ENCODE measurements at places on chromosomes 5 and 9. TPM values are rescaled to one million over a fixed set of nuclear protein-coding genes. Genes with fewer than 3 reads are reported as not detected.

DNA sequence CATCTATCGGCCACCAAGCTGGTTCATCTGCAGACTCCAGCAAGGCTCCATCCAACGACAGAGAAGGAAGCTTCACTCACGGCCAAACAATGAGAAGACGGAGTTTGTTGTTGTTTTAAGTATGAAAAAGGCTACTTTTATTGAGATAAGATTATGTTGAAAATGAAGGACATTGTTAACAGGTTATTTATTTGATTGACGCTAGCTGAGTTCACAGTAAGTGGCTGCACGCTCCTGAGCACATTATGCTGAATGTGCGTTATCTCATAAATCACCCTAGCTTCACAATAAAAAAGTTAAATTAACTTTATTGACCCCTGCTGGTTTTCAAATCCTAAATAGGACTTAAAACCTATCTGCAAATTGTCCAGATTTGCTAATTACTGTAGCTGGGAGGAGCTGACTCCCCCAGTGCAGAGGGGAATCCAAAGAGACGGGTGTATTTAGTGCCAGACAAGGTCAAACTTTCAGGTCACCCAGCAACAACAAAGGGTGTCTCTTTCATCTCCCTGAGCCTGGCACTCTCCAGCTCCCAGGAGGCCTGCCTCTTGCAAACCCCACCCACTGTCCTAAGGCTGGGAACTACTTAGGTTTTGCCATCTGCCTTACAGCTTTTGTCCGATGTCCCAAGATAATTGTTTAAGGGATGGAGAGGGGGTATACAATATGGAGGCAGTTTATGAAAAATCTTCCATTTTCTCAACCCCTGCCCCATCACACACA, 129.2 kb downstream of the ZDHHC21 start:
- DNase-seq = no peak

- DNase-seq = no peak
Observed at GRCh38 chr5:42506662-42507061, 83.4 kb downstream of the GHR start.

DNA sequence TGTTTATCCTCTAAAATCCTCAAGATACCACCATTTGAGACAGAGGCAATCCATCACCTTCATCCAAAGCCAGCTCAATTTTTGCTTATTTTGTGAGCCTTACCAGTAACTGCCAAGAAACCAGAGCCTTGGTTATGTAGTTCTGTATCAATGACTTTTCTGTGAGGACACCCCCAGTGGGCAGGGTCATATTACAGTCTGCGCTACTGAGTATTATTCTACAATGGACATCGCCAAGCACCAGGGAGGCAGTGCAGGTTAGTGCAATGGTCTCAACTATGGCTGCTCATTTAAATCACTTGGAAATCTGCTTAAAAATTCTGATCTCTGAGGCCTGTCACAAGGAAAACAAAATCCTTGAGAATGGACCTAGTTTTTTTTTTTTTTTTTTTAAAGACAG, 90.5 kb upstream of the NIPAL4 start:
- no peak for DNase-seq

GALNT12 gene
- 8.8 TPM for polyA plus RNA-seq

DNA sequence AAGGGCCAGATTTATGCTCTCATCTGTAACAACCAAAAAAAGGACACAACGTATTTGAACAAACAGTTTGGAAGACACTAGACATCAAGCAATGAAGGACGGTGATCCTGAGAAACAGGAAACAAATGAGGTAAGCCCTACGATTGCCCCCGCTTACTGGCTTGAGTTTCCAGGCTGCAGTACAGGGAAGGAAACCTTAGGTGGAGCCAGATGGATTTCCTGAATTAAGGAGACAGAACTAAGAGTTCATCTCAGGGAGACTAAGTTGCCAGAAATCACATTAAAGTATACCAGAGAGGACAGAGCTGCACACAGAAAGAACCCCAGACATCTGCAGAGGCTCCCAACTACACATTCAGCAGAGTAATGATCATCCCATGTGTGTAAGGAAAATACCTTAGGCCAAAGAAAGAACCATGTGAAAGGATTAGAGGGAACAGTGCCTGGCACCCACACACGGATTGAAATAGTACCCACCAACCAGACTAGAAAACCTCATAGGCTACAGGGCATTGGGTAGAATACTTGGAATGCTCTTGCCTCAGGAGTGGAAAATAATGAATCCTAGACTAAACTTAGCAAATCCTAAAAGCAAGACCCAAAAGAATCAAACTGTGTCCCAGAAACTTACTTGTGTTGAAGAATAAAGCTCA, 99.3 kb upstream of the NIPBL start:
- DNase-seq = no peak

SLC27A6 gene
- 1.00 TPM for polyA plus RNA-seq

IL4 gene
- not detected for polyA plus RNA-seq

DNA sequence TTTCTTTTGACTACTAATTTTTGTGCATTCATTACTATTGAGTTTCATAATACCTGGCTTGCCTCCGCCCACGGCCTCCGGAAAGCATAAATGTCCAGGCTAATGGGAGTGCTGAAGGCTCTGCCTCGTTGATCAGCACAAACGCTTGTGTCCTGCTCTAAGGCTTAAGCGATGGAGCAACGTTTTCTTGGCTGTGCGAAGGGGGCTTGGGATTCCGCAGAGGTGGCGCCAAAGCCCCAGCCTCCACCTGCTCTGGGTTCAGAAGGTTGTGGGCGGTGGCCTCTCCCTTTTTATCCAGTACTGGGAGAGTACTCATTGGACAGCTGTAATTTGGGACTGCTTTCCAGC, 19.7 kb downstream of the ANXA2R start:
- no peak for DNase-seq

GRCh38 chr9:69745716-69746437, 13.9 kb downstream of the PTAR1 start:
- DNase-seq = no peak

INSL6 gene
- 0.21 TPM for polyA plus RNA-seq

DMRTA1 gene
- polyA plus RNA-seq = 2.5 TPM

DNA sequence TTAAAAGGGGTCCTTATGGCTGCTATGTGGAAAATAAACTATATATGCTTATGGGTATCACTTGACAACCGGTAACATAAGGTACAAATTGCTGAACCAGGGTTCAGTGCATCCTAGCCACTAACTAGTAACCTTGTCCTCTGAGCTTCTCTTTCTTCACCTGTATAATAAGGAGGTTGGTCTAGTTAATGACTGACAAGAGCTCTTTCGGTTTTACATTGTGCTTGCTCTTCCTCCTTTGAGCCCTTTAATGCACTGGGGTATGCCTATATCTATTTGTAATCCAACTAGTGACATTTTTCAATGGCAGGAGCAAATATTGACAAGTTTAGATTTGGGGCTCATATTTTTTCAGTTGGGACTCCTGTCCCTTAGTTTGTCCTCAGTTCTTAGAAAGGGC, 66.1 kb downstream of the NPR3 start:
- no peak for DNase-seq

GRCh38 chr5:83964271-83964670, 243.6 kb upstream of the HAPLN1 start:
- DNase-seq = no peak

IFNB1 gene
- polyA plus RNA-seq = not detected

MEF2C gene
- 53.9 TPM for polyA plus RNA-seq

- no peak for DNase-seq
Observed at GRCh38 chr5:144697847-144698262, 527.2 kb downstream of the KCTD16 start.

DNA sequence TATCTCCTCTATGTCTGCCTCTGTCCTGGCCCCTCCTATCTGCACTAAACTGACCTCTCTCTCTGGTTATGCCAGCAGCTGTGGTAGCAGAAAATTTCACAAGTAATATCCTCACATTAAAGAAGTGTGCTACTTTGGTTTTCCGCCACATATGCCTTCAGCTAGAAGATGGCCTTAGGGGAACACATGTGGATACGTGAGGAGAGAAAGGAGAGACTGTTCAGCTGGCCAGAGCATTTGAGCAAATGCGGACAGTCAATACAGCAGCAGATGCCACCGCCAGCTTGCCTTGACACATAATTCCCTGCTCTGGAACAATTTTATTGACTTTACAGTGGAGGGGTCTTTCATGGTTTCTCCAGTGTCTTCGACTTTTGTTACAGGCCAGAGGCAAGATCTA, 434.6 kb downstream of the TAF11L14 start:
- no peak for DNase-seq

SLC25A51 gene
- 21.3 TPM for polyA plus RNA-seq

DNA sequence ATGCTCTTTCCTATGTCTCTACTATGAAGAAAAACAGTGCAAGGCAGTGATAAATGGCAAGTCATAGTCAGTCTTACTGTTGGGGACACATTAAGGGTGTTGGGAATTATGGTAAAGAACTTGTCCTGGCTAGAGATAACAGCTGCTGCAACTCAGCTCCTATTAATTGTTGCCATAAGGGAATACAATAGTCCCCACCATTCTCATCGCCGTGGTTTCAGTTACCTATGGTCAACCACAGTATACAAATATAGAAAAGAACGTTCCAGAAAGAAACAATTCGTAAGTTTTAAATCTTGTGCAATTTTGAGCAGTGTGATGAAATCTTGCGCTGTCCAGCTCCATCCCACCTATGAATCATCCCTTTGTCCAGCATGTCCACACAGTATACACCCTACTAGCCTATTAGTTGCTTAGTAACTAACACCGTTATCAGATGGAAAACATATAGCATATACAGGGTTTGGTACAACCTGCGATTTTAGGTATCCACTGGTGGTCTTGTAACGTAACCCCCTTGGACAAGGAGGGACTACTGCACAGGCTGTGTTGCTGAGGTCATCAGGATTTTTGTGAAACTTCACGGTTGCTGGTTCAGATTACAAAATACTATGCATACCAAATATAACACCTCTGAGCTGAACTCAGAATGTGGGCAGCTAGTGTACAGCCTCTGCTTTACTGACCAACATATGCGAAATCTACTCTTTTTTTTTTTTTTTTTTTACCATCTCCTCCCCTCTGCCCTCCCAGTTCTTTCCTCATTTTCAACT, 53.5 kb downstream of the ZFR start:
- no peak for DNase-seq

DNA sequence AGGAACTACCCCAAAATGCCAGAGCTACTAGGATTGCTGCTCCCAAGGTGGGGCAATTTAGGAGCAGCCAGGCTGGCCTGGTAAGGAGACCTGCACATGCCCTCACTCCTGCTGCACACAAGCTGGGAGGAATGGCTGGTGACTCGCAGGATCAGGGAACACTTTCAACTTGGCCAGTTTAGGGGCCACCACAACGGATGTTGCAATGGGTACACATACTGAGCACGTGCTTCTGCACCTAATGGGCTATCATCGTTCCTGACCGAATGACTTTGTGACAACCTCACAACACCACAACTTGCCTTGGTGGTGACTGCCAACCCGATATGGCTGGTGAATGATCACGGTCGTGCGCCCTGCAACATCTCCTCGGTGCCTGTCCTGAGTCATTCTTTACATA, 172.0 kb downstream of the ROR2 start:
- no peak for DNase-seq

TLX3 gene
- polyA plus RNA-seq = not detected

DNA sequence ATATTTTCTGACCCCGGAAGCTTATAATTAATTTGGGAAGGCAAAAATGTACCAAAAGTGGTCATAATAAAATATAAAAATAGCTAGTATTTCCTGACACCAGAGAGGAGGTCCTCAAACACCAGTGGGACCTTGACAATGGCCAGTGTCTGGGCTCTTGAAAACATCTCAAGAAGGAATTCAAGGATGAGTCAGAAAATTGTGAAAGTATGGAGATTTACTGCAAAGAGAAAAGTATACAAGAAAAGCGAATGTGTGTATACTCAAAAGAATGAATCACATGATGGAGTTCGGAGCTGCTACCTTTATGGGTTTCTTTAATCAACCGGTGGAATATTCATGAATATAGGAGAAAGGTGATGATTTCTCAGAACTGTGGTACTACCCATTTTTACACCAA, 1709.0 kb upstream of the WWC1 start:
- no peak for DNase-seq

CCNO gene
- 3.4 TPM for polyA plus RNA-seq

GRCh38 chr9:38059233-38059936, 9.6 kb downstream of the SHB start:
- DNase-seq = no peak

DNA sequence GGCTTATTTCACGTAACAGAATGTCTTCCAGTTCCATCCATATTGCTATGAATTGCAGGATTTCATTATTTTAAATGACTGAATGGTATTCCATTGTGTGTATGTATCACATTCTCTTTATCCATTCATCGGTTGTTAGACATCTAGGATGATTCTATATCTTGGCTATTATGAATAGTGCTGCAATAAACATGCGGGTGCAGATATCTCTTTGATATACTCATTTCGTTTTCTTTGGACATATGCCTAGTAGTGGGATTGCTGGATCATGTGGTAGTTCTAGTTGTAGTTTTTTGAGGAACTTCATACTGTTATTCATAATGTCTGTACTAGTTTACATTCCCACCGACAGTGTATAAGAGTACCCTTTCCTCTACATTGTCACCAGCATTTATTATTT, 460.5 kb downstream of the MAN2A1 start:
- no peak for DNase-seq

GRCh38 chr9:137722481-137722880, 103.7 kb downstream of the EHMT1 start:
- DNase-seq = no peak

INPP5E gene
- polyA plus RNA-seq = 10.7 TPM

CMYA5 gene
- 17.0 TPM for polyA plus RNA-seq

- DNase-seq = peak; percentile 60
Observed at GRCh38 chr9:128927731-128928411, 7.1 kb downstream of the PHYHD1 start.

- no peak for DNase-seq
Observed at GRCh38 chr5:169763376-169764017, 126.4 kb downstream of the DOCK2 start.

DNA sequence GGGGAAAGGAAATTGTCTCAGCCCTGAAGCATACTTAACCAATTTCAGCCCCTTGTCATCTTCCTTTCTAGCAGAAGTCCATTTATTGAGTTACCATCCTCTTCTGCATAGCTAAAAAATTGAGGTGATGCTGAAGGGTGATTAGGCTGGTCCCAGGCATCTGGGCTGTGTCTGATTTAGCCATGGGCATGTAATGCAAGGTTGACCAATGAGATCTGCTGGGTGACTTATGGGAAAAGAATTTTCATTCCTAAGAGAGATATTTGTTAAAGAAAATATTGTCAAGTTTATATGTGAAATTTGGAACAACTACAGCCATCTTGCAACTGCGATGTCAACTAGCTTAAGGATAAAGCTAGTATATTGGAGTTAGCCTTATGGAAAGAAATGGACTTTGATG, 5.1 kb downstream of the ITGA2 start:
- no peak for DNase-seq

GABRA6 gene
- 0.17 TPM for polyA plus RNA-seq

ASPN gene
- 15.1 TPM for polyA plus RNA-seq

- no peak for DNase-seq
Observed at GRCh38 chr5:27392716-27393115, 354.3 kb upstream of the CDH9 start.

SPINK5 gene
- 0.28 TPM for polyA plus RNA-seq

GRCh38 chr9:14678776-14679175, 14.5 kb downstream of the ZDHHC21 start:
- DNase-seq = no peak

DNA sequence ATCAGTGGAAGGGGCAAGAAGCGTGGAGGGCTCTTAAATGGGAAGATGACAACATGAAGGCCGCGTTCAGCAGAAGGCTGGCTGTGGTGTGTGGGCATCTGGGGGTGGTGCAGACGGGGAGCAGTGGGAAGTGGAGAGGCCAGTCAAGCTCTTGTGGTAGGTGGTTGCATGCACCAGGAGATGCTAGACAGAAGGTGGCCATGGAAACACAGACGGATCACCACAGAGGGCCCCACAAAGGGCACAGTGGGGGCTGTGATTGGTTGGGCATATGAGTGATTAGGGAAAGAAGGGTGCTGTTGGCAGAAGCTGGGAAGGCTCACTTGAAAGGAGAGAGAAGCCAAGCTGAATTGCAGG, 14.7 kb downstream of the MTMR12 start:
- no peak for DNase-seq
